B cell (primary cell): ENCODE measurements at places on chromosomes 3 and 15. TPM values are rescaled to one million over a fixed set of nuclear protein-coding genes. Genes with fewer than 3 reads are reported as not detected.

DNA sequence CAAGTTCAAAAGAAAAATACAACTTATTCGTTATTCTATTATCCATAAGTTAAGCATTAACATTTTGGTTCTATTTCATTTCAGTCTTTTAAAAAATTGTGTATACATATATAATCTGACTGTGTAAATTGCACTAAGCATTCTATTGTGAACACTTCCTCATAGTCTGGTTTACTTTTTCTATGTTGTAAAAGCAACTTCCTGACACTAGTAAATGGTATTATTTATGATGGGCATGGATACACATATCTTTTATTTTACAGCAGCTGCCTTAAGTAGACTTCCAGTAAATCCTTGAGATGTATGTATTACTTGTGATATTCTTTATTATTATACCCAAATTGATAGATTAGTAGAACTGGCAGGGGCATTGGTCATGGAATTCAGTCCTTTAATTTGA lies 58.2 kb downstream of the FNDC3B start:
- no peak for DNase-seq
- no peaks in the 10 kb centered on the region for H3K27me3 ChIP-seq
- no peak overlapping the region for H3K4me3 ChIP-seq
- H3K4me1 ChIP-seq, result peaks cover 6% of the 10 kb centered on the region

GRCh38 chr15:83983634-83984458 lies 251.7 kb upstream of the GOLGA6L4 start:
- no peak overlapping the region for H3K4me3 ChIP-seq
- peaks cover 3% of the 10 kb centered on the region for H3K4me1 ChIP-seq
- peak; percentile 14 for DNase-seq
- no peak overlapping the region for H3K27ac ChIP-seq
- H3K36me3 ChIP-seq, result no peaks in the 10 kb centered on the region

DNA sequence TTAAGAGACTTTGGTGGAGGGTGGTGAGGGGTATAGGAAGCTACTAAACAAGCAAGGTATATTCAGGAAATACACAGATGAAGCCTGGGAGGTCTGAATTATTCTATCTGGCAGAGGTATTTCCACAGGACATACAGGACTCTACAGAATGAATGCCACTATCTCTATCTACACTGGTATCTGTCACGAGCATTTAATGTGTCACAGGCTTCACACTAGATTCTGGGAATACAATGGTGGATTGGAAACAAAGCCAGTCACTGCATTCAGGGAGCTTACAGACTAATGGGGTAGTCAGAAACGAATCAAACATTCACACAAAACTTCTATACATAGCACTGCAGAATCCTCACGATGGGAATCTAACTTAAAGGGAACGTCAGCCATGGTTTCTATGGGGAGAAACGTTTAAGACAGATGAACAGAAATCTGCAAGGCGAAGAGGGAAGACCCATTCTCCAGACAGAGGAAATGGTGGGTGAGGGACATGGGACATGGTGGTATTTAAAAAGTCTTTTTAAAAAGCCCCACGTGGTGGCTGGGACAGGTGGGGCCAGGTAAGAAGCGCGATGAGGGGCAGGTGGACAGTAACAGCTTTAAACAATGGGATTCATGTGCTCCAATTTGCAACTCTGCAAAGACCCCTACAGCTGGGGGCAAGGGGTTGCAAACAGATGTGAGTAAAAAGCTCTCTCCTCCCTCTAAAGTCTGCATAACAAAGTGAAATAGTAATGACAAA lies 16.5 kb downstream of the LRIG1 start:
- DNase-seq, result no peak

GRCh38 chr3:106797461-106797860 lies 579.8 kb upstream of the CCDC54 start:
- H3K4me1 ChIP-seq, result no peaks in the 10 kb centered on the region
- no peaks in the 10 kb centered on the region for H3K36me3 ChIP-seq
- H3K4me3 ChIP-seq, result no peak overlapping the region
- no peak for DNase-seq

DNA sequence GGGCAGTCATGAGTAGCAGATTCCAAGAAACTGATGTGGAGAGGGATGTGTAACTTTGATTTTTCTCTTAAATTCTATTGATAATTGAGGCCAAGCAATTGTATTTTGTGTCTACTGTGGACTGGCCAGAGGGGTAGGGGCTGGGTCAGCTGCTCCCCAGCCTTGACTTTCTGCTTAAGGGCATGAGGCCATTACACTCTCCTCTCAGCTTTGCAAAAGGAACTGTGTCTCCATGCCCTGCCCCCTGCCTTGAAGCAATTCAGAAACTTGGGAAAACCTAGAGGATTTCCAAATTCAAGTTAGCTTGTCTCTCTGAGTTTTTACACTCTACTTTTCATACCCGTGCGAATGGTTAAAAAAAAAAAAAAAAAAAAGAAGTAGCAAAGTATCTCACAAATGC lies 38.6 kb downstream of the ONECUT1 start:
- DNase-seq, result no peak
- H3K27me3 ChIP-seq, result peaks cover 13% of the 10 kb centered on the region
- H3K4me3 ChIP-seq, result no peak overlapping the region
- no peaks in the 10 kb centered on the region for H3K4me1 ChIP-seq
- H3K36me3 ChIP-seq, result no peaks in the 10 kb centered on the region
- H3K27ac ChIP-seq, result no peak overlapping the region

DNA sequence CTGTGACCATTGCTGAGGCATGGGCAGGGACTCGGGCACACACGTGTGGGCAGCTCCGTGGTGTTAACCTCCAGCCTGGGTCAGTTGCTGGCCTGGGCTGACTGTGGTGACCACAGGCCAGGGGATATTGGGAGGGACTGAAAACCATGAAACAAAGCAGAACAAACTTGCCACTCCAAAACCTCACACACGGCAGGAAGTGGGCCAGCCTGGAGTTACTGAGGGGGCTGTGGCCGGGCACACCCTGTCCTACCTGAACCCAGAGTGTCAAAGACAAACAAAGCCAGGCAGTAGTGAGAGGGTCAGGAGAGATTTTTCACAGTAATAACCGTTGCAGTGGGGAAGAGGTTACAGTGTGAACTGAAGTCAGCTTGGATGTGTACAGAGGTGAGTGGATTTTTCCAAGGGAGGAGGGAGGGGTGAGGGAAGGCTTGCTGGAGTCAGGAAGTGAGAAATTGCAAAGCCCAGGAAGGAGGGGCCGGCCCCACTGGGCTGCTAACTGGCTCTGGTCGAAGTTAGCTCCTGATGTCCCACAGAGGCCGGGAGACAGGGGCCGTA lies 40.0 kb upstream of the ATP10A start:
- H3K4me1 ChIP-seq, result no peaks in the 10 kb centered on the region
- no peaks in the 10 kb centered on the region for H3K27me3 ChIP-seq
- no peak overlapping the region for H3K27ac ChIP-seq
- DNase-seq, result no peak

GRCh38 chr3:178802993-178803693 lies 266.9 kb downstream of the KCNMB2 start:
- no peaks in the 10 kb centered on the region for H3K27me3 ChIP-seq
- no peak overlapping the region for H3K4me3 ChIP-seq
- no peaks in the 10 kb centered on the region for H3K36me3 ChIP-seq
- no peak for DNase-seq

DNA sequence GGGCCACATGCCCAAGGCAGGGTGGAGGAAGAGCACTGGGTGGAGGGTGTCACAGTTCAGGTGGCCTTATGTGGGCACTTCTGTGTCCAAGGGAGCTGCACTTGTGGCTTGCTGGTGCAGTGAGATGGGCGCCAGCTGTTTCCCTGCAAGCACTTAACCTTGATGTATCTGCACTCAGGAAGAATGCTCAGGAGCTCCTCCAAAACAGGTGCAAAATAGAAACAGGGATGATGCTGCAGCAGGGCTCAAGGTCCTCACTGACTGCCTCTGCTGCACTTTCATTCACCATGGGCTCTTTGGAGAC lies 151.3 kb downstream of the CADPS start:
- H3K4me1 ChIP-seq, result no peaks in the 10 kb centered on the region
- no peaks in the 10 kb centered on the region for H3K36me3 ChIP-seq
- no peaks in the 10 kb centered on the region for H3K27me3 ChIP-seq
- no peak overlapping the region for H3K4me3 ChIP-seq
- H3K27ac ChIP-seq, result no peak overlapping the region

- H3K27ac ChIP-seq, result no peak overlapping the region
- DNase-seq, result no peak
- H3K4me3 ChIP-seq, result no peak overlapping the region
- no peaks in the 10 kb centered on the region for H3K27me3 ChIP-seq
Measured at GRCh38 chr3:192906940-192907339, 10.7 kb downstream of the MB21D2 start.

DNA sequence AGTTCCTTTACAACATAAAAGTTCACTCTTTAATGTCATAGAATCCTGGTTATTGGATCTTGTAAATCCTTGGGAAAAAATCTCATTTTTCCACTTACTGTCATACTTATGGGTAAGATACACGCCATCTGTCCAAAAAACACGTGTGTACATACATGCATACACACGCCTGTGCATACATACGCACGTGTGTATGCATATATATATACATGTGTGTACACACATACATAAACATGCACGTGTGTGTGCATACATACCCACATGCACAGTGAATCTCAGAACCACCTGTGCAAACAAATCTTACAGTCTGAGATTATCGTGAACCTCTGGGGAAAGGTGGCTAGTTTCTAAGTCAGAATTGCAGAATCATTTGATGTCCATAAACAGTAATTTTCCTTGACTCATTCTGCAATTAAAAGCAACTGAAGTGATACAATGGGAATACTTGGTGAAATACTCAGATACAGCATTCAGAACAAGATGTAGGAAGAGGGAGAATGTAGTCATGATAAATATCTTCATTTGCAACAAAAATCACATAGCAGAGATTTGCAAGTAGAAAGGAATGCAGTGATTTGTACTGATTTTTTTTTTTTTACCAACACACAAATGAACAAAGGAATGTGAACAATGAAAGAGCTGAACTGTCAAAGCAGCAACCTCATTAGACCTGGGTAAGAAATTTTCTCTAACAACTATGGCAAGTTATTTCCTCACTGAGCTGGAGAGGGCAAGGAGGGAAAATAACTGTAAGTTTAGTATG lies 160.6 kb upstream of the POU1F1 start:
- H3K4me1 ChIP-seq, result no peaks in the 10 kb centered on the region
- H3K27me3 ChIP-seq, result no peaks in the 10 kb centered on the region
- H3K36me3 ChIP-seq, result no peaks in the 10 kb centered on the region
- DNase-seq, result no peak

DNA sequence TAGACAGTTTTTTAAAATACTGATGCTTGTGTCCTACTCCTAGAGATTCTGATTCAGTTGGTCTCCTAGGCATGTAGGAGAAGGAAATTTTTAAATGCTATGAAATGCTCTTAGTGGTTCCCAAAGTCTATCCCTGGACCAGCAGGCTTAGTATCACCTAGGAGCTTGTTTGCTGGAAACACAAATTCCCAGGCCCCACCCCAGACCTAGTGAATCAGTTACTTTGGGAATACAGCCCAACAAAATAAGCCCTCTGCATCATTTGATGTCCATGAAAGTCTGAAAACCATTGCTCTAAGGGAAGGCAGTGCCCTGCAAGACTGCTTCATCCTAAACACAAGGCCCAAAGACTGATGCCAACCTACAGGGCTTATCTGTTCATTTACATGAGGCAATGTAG lies 36.3 kb downstream of the CCNL1 start:
- H3K27ac ChIP-seq, result no peak overlapping the region
- H3K4me3 ChIP-seq, result no peak overlapping the region
- no peaks in the 10 kb centered on the region for H3K4me1 ChIP-seq
- no peaks in the 10 kb centered on the region for H3K27me3 ChIP-seq

DNA sequence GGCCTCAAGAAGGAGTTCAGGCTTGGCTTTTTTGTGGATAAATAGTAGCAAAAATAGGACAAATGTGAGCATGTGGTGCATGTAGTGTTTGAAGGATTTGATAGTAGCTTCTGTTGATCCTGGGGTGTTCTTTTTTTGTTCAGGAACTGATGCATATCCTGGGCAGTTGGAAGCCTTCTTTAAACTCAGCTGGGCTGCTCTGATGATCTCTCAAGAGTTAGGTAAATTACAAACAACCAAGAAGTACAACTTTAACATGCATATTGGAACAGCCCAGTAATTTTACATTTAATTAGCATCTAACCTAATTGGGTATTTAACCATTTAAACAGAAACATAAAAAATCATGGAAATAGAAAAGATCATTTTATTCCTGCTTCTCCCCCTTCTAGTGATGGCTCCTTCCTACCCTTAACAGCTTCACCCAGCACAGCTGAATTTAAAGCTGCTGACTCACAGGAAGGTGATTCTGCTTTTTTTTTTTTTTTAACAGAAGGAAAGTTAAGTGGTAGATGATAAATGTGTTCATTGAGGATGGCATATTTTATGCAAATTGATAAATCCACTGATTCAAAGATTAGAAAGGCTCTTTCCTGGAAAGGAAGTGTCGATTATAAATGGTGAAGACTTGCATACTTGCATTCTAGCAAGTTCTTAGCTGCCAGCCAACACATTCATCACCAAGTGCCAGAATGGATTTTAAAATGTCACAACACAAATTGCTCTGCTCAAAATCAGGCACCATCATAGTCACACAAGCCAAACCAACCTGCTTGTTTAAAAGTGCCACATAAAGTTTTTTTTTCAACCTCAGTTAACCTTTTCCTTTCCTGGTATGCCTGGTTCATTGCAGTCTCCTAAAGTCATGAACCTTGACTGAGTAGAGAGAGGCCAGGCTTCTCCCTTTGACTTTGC lies 20.0 kb downstream of the SLC35G2 start:
- no peaks in the 10 kb centered on the region for H3K4me1 ChIP-seq
- no peak overlapping the region for H3K4me3 ChIP-seq
- peaks cover 1% of the 10 kb centered on the region for H3K36me3 ChIP-seq
- no peak for DNase-seq
- no peak overlapping the region for H3K27ac ChIP-seq

DNA sequence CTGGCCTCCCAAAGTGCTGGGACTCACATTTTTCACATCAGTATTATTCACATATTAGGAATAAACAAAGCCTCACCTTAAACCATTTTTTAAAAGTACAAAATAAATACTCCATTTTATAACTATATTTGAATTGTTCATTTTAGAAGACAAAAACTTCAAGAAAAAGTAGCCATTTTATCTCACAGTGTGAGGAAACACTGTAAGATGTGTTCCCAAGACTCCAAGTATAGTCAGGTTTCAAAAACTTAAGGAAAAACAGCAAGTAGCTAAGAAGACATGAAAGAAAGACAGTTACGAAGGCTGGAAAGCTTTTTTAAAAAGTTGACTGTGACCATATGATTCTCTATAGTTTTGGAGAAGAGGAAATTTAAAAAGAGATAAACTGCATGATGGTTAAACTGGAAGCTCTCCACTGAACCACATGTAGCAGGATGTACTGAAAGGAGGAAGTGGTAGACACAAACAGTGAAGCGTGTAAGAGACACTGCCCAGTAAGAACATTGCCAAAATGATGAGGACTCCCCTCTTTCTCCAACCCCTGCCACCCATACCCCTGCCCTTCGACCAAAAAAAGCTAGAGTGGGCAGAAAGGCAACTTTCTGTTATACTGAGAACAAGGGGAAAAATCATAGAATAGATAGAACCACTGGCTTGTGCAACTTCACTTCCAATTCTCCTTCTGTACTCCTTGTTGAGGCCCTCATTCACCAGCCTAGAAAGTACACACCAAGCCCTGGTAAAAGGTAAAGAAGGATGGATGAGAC lies 6.2 kb upstream of the TMF1 start:
- DNase-seq, result peak; percentile 77
- peak overlapping the region; percentile 87 for H3K27ac ChIP-seq
- H3K36me3 ChIP-seq, result peaks cover 53% of the 10 kb centered on the region
- H3K27me3 ChIP-seq, result no peaks in the 10 kb centered on the region

Gene PKM
- total RNA-seq, result 306 and 323 TPM in 2 replicates

Gene ZDHHC23
- 72.6 and 75.1 TPM in 2 replicates for total RNA-seq

Gene HIGD2B
- total RNA-seq, result 0.52 and 1.4 TPM in 2 replicates

Gene BCHE
- not detected in 2 replicates for total RNA-seq

Gene AADACL2
- total RNA-seq, result not detected in 2 replicates

Gene GPR149
- total RNA-seq, result not detected in 2 replicates

Gene FEZF2
- not detected in 2 replicates for total RNA-seq

Gene XCR1
- not detected in 2 replicates for total RNA-seq

Gene HMCES
- total RNA-seq, result 22.1 and 22.5 TPM in 2 replicates
